ENCODE measurements at places on chromosomes 5 and 9.

GRCh38 chr9:18063856-18064390 is 410.0 kb upstream of the ADAMTSL1 start:
- no peak for DNase-seq

DNA sequence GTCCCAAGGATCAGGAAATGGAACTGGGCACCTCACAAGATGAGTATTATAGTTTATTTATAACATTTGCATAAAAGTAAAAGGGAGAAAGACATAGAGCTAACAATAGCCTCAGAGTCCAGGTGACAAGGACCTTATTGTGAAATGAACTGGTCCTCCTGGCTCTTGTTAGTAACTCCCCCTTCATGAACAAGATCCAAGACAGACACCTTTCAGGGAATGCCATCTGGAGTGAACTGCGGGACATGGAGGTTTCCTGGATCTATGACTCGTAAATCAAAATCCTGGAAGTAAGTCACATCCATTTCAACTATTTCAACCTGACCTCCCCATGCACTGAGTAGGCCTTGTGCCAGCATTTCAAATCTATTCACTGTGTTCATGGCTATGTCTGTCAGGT is 129.5 kb upstream of the GAS1 start:
- DNase-seq, result no peak

DNA sequence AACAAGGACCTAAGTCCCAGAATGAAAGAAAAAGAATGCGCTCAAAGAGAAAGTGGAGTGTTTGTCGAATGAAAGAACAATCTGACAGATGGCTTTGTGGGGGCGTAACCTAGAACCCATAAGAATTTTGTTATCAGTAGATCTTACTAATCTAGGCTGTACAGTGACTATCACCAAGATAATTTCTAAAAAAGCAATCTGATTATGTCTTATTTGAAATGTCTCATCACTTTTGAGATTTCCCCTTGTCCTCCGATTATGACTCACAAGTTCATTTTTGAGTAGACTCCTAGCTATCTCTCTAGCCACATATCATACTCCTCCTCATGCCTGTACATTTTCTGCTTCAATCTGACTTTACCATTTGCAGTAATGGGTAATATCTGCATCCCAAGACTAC is 135.6 kb upstream of the SMARCA2 start:
- DNase-seq, result no peak

DNA sequence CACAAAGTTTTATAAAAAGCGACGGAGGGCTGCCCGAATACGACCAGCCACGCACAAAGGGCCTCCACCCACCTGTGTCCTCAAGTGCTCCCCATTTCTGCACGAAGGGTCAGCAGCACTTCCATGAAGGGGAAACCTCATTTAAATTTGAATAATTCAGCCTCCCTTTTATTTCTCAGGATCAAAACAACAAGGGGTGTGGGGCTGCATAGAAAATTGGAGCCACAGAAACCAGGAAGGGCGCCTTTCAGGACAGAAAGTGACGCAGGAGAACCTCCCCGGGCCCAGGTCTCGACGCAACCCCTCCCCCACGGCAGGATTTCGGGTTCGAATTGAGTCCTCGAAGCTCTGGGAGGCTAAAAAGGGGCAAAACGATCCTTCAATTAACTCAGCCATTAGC is 2.1 kb downstream of the NRARP start:
- DNase-seq, result no peak

DNA sequence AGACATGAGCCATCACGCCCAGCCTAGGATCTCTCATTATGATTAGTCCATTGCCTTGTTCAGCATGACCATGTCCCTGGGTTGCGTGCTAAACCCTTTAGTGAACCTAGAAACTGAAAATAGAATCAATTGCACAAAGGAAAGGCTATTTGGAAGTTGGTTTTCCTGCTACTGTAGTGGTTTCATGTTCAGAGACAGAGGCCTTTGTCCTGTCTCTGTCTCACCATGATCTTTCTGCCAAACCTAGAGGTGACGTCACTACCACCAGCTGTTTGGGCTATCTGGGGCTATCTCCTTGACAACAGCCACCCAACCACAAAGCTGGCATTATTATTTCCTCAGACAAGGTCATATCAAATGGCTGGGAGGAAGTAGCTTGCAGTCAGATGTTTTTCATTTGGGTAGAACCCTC is 4.0 kb upstream of the CDK5RAP2 start:
- peak; percentile 68 for DNase-seq

DNA sequence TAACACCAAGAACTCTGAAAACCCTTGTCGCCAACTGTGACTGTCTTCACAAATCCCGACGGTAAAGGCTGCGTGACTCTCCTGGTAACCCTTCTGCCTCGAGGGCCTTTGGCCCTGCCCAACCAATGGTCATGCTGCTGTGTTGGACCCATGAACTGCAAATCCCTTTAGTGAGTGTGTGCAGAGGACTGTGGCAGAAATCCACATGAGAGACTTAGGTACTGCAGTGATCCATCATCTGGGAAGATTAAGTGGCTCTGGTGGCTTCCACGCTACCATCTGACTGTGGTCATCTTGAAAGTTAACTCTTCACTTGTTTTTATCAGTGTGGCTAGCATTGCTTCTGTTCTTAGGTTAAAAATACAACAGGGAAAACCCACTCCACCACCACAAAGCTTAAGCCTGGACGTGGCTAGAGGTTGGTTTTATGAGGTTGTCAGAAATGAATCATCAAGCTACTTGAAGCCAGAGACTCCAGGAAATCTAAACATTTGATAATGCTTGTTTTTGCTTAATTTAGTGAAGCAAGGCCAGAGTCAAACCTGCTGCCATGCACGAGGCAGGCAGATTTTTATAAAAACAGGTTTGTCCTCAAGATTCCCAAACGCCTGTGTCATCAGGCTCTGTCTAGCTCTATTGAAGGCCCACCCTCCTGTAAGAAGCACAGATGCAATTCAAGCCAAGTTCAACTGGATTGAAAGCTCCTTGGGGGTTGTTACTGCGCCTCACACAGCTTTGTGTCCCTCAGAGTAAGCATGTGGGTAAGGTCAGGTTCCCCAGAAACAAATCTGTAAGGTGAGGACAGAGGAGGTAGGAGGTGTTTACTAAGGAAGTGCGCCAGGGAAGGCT is 52.7 kb upstream of the ERCC6L2 start:
- DNase-seq, result no peak

DNA sequence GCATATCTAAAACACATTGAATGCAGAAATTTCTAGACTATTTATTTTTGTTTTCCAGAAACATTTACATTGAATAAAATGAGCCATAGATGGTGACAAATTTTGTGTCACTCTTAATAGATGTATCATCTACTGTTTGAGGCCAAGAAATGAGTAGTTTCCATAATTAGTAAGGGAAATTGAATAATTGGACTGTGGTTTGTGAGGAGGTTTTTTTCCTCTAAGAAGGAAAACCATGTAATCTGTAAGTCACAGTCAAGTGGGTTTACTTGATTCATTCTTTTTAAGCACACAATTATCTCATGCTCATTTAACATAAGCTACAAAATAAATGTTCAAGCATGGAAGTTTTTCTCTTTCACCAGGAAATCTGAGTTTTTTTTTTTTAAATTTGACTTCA is 876.4 kb downstream of the NR2F1-AS1 start:
- no peak for DNase-seq

DNA sequence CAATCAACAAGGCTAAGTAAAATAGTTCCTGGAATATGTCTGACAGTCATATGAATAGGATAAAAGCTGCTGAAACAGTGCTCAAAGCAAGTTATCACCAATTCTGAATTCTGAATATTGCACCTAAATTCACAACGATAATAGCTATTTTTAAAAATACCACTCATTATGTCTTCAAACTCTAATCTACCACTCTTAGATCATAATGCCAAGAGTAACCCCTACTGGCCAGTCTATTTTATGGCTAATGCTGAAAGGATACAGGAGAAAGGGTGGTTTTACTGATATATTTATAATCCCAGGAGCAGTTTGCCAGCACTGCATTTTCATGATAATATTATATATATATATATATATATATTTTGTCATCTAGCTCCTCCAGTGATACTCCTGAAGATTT is 232.8 kb downstream of the PDE4D start:
- peak; percentile 14 for DNase-seq

DNA sequence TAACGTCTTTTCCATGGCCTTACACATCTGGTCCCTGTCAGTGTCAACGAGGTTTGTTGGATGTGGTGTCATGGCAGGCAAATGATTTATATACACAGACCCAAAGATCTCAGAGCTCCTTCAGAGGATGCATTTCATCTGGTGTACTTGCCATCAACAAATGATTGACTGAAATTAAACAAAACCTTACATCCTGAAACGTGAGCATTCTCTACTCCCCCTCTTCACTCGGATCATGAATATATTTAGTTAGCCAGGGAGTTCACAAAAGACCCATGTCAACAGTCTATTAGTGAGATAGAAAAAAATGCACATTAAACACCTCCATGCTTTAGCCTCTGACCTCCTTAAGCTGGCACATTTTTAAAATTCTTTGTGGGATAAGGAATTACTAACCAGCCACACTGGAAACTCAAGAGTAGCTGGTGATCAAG is 215.6 kb downstream of the EFNA5 start:
- DNase-seq, result no peak

DNA sequence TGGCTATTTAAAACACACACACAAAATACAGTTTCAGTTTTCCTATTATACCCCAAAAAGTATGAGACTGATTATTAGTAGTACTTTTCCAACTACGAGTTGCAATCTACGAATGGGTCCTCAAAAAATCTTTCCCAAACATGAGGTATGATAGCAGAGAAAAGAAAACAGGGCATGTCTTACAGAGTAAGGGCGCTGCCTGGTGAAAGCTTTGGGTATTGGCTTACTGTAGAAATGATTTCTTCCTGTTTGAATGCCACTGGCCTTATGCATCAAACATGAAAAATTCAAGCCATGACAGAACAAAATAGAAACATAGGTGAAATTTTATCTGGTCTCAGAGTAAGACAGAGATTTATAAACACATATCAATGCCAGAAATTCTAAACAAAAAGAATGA is 448.0 kb downstream of the SPOCK1 start:
- no peak for DNase-seq

DNA sequence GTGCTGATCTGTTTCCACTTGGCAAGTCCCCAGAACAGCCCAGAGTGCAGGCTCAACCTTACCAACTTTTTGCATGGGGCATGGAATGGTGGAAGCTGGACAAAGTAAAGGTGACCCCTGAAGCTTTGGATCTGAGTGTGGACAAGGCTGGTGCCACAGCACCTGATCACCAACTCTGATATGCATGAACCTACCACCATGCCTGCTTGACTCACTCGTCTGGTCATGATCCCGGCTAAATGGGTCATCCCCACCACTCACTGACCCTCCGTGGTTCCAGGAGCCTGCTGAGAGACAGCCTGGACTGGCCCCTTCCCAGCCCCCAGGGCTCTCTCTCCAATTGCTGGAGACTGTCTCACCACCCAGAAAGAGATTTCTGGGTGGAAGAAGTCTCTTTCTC is 14.4 kb upstream of the SLC22A4 start:
- no peak for DNase-seq

GRCh38 chr5:177389241-177390169 is 5.3 kb downstream of the SLC34A1 start:
- DNase-seq, result peak; percentile 27

DNA sequence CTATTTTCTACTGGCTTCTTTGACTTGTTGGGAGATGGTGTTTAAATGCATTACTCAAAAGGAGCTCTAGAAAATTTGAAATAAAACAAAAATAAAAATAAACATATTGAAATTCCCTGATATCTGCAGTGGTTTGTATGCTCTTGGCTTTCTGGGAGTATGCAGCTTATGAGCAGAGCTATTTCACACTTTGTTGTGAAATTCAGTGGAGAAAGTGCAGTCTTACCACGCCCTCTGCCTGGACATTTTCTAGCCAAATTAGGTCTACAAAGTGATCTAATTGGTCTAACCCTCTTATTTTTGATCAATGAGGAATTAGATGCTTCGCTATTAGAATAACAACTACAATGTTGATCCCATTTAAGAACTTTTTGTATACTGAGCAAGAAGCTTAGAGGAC is 66.8 kb downstream of the INSYN2B start:
- no peak for DNase-seq

DNA sequence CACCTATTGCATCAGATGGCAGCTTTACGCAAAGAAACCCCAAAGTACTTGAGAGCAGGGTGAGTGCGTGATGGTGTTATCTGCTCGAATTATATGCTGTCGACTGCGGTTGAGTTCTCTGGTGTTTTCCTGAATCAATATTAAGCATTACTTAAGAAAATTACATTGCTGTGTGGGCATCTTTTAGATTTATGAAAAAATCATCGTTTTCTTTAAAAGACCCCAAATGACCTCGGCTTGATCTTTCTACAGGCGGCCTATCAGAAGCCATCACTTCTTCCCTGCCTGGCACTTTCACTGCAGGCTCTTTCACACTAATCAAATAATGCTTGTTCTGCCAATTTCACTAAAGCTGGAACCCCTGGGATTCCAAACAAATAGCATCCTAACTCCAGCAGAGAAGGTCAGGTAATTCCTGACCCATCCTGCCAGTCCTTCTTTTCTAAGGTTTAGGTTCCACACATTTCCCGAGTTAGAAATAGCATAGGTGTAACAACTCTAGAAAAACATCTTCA is 1.7 kb downstream of the UBE2QL1 start:
- no peak for DNase-seq

DNA sequence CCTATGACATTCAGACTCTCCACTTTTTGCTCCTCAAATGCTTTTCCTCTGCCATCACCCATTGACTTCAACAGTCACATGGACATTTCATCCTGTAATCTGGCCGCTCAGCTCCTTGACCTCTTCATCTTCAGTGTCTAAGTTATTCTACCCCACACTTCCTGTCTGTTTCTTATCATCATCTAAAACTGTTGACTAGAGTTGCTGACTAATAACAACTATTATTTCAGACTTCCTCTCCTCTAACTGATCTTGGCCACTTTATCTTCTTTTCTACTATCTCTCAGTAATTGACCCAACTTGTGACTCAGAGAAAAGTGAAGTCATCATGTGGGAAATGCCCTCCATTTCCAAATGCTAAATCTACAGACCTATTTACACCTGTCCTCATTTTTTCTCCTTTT is 254.7 kb upstream of the TRPC7 start:
- no peak for DNase-seq

DNA sequence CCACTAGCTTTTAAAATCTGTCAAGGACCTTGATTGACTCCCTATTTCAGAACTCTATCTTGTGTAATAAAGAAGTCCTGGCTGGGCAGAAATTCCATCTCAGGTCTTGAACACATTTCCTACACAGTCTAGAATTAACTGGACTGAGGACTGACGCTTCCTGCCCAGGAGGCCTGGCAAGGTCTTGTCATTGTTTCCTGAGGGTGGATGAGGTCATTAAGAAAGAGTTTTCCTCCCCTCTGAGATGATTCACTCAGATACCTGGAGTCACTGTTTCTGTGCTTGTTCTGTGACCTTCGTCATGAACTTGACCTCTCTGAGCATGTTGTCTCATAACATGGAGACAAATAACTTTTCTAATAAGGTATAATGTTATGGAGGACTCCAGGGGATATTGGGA is 10.0 kb downstream of the MTAP start:
- no peak for DNase-seq

GRCh38 chr9:76766126-76766525 is 1.9 kb downstream of the PCA3 start:
- no peak for DNase-seq

GRCh38 chr5:6497262-6497661 is 48.6 kb downstream of the UBE2QL1 start:
- DNase-seq, result no peak

All from AML-193 (cell line).